ENCODE measurements at places on chromosomes 2 and 18. TPM values are rescaled to one million over a fixed set of nuclear protein-coding genes. Genes with fewer than 3 reads are reported as not detected.
A peak's percentile ranks its signal among the peaks of the same experiment; 100 is the strongest.

DNA sequence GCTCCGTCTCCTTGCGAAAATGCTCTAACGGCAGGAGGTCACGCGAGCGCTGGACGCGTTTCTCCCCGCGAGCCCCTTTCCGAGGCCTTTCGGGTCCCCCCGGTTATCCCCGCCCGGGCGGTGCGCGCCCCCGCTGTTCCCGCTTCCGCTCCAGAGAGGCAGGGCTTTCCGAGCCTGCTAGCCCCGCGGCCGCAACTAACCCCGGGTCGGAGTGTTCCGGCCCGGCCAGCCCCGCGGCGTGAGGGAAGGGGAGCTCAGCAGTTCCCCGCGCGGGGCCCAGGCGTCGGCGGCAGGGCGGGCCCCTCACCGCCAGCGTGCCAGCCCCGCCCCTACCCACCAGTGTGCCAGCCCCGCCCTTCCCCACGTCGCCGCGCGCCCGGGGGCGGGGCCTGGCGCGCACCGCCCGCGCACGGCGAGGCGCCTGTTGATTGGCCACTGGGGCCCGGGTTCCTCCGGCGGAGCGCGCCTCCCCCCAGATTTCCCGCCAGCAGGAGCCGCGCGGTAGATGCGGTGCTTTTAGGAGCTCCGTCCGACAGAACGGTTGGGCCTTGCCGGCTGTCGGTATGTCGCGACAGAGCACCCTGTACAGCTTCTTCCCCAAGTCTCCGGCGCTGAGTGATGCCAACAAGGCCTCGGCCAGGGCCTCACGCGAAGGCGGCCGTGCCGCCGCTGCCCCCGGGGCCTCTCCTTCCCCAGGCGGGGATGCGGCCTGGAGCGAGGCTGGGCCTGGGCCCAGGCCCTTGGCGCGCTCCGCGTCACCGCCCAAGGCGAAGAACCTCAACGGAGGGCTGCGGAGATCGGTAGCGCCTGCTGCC is at the start of gene MSH6:
MSH6 (plus strand) TSS at position 475 of the 815 bp plus-strand sequence; CDS start at position 564, 89 bp downstream.
- DNase-seq, result peak; percentile 82

The AUP1 gene
- 45.8 TPM for total RNA-seq

- no peak for DNase-seq
Observed at GRCh38 chr18:3948958-3949357, 499.0 kb downstream of the TGIF1 start.

The CREG2 gene
- not detected for total RNA-seq

DNA sequence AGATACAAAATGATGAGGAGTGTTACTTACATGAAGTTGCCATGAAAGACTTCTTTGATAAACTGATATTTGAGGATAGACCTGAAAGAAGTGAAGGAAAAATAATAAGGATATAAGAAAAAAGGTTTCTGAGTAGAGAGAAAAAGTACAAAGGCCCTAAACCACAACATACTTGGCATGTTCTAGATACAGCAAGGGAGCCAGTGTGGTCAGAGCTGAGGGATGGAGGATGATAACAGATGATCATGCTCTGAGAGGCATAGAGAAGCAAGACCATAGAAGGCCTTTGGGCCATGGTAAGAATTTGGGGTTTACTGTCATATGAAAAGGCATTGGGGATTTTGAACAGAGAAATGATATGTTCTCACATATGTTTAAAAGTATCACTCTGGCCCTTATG is 424.1 kb upstream of the CHST9 start:
- DNase-seq, result no peak

GRCh38 chr18:37249895-37250618 is 315.5 kb downstream of the CELF4 start:
- no peak for DNase-seq

GRCh38 chr2:161102770-161103450 is 57.3 kb upstream of the TANK start:
- DNase-seq, result peak; percentile 11

The LINC00305 gene
- not detected for total RNA-seq

The CROCC2 gene
- total RNA-seq, result not detected

The ITGA4 gene
- 20.6 TPM for total RNA-seq

DNA sequence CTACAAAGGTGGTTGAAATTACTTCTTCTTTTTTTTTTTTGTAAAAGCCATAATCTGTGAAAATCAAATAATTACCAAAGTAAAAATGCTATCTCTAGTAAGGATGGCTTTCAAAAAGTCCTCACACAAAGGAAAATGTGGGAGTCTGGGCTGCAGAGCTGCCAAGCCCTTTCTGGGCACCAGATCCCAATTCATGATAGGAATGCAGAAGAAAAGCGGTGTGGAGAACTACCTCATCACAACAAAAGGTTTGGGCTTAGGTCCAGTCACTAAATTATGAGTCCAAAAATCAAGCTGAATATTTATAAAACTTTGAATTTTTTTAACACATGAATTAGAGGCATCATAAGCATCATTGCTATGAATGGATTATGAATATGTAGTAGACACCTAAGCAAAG is 30.8 kb upstream of the EPHA4 start:
- no peak for DNase-seq

DNA sequence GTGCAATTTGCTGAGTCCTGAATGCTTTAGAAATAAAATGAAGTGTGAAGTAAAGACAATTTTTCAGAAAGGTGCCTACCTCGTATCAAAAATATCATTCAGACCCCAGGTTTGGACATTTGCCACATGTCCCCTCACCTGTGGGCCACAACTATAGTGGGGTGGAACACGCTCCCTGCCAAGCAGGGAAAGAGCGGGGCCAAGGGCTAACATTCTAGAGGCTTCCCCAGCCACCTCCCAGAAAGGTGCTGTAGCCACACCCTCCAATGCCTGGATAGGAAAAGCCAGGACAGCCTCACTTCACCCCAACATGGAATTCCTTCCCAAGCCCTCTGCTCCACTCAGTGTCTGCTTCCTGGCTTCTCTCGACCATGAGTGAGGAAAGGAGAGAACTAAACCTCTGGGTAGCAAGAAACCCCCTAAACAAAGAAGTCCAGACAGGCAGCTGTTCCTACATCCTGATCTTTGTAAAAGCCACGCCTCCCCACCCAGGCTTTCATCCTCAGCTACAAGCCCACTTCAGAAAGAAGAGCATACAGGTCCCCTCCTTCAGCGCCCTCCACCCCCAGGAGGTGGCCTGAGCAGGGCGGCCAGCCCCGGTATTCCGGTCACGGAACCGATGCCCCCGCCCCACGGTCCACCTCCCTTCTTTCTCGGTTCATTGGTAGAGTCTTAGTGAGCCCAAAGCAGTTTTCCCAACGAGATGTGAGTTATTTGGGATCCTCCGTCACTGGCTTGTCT is 2.1 kb downstream of the COL6A3 start:
- DNase-seq, result peak; percentile 70

DNA sequence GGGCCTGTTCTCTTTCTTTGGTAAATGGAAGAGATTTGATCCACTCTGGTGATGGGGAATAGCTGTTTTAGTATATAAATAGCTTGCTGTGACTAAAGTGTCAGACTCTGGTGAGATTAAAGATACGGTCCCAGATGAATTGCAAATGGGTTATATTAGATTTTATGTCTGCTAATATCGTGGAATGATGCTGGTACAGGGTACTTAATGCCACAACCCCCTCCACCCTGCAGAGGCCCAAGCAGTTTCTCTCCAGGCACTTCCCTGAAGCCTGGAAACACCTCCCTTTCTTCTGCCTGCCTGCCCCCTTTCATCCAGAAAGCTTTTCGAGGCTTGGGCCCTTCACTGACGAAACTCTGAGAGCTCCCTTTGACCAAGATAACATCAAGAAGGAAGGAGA is 21.4 kb upstream of the RFX8 start:
- DNase-seq, result no peak

- no peak for DNase-seq
Observed at GRCh38 chr2:80113399-80113798, 191.2 kb downstream of the LRRTM1 start.

The SP9 gene
- total RNA-seq, result not detected

DNA sequence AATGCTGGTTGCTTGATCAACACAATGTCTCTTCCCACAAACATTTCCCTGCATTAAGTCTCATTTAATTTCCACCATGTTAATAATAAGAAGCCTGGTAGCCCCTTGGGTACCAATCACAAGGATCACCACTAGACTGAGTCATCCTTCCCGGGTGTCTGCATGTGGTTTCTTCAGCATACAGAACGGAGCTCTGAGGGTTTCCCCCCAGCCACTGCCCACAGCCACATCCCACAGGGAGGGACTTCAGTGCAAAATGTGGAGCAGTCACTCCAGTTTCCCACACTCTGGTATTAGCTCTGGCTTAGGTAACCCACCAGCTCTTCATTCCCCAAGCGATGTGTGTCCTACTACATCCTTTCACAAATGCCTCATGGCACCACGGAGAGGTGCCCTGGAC is 42.7 kb upstream of the POLE4 start:
- DNase-seq, result peak; percentile 70

The ALLC gene
- not detected for total RNA-seq

DNA sequence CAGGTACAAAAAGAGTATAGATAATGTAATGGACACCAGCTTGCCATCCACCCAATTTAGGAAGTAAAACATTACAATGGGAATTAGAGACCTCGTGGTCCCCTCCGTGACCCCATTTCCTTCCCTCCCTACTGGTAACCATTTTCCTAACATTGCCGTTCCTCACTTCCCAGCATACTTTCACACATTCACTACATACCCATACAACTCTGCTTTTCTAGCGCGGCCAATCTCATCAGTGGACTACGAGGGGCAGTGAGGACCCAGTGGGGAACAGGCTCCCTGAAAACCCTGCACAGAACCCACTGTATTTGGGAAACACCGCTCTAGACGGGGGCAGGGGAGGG is 1.1 kb downstream of the ENOSF1 start:
- no peak for DNase-seq

The CFAP65 gene
- total RNA-seq, result not detected

DNA sequence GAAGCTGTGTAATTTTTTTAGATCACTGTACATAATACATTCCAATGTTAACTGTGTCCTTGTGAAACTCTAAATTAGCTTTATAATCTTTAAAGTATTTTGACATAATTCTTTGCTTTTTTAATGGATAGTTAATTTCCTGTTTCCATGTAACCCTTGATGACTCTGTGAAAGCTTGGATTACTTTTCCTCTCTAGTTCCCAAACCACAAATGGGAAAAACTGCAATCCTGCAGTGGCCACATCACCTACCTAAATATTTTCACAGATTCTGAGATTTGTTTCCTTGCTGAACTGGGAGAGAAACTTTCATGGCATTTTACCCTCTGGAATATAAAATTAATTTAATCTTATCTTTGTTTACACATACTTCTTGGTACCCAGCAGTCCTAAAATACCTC is 161.6 kb upstream of the CCDC68 start:
- no peak for DNase-seq

GRCh38 chr2:47177043-47177565 is 22.0 kb upstream of the STPG4 start:
- no peak for DNase-seq

The NTSR2 gene
- total RNA-seq, result not detected

- DNase-seq, result no peak
Observed at GRCh38 chr2:234999740-235000425, 48.1 kb downstream of the SH3BP4 start.

DNA sequence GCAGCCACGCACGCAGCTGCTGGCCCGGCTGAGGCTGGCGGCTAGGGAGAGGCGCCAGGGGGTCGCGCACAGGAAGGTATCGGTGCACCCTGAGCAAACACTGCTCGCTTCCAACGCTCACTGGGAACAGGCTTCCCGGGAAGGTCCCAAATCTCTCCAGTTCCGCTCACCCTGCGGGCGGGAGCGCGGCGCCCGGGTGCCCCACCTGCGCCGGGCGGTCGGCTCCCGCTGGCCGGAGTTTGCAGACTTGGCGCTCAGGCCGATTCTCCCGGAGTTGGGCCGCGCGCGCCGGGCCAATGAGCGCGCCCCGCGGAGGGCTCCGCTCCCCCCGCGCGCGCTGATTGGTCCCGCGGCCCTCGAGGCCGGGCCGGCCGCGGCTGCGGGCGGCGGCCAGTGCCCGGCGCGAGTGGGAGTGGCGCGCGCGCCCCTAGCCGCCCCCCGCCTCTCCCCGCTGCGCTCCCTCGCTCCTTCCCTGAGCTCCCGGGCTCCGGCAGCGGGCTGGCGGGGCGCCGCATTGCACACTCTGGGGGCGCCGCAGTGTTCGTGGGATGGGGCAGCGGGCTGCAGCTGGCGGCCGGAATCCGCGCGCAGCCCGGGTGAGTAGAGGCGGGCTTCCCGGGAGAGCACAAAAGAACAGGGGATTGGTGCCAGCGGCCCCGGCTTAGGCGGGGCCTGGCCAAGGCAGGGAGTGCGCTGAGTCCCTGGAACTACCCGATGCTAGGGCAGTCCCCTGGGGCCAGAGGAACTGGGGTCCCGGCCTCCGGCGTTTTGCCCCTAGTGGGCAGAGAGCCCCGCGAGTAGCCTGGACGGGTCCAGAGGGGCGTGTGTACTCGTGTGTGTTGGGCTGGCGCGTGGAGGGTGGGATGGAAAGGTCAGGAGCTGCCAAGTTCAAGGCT is at the start of gene LYPD6:
LYPD6 (plus strand) TSS at position 461 of the 896 bp plus-strand sequence. CDS start 107,122 bp downstream, outside the sequence.
- DNase-seq, result peak; percentile 52

- DNase-seq, result no peak
Observed at GRCh38 chr2:182639971-182640370, 76.1 kb upstream of the DNAJC10 start.

GRCh38 chr2:227653419-227653818 is 13.2 kb upstream of the SCYGR5 start:
- peak; percentile 27 for DNase-seq

The FOXD4L1 gene
- total RNA-seq, result not detected

The TLX2 gene
- not detected for total RNA-seq

The POTEC gene
- not detected for total RNA-seq

DNA sequence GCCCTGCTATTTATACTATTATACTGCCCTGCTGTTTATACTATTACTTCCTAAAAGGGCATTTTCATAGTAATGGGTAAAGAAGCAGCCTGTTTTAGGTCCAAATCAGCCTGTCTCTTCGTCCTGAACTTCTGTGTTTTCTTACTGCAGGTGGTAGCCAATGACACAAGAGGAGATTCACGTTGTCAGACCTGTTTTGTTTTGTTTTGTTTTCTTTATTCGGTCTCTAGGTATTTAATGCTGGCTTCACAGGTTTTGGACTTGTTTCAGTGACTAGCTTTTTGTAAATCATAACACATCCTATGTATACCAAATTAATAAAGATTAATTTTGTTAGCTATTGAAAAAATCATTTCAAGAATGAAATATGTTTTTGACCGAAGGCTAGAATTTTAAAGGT is 116.4 kb downstream of the MAP3K20 start:
- DNase-seq, result no peak

- no peak for DNase-seq
Observed at GRCh38 chr2:171389780-171390179, 44.0 kb downstream of the METTL8 start.

- peak; percentile 60 for DNase-seq
Observed at GRCh38 chr2:30235008-30235655, 3.8 kb downstream of the LBH start.

Measured in IMR-90 (cell line).